ENCODE measurements at places on chromosomes 7 and 10.

- no peak for DNase-seq
These were observed 33.5 kb downstream of the HTRA1 start for GRCh38 chr10:122494833-122495232.

DNA sequence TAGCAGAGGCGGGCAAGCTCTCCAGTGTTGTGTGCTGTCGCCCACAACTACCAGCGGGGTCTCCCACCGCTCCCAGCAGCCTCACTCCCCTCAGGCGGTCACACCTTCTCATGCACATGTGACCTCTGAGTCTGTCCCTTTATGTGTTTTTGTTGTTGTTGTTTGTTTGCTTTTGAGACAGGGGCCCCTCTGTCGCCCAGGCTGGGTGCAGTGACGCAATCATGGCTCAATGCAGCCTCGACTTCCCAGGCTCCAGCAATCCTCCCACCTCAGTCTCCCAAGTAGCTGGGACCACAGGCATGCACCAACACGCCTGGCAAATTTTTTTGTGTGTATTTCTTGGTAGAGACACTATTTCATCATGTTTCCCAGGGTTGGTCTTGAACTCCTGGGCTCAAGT is 1.5 kb downstream of the CPSF4 start:
- no peak for DNase-seq

GRCh38 chr10:129800796-129801340 is 163.2 kb downstream of the EBF3 start:
- DNase-seq: no peak

DNA sequence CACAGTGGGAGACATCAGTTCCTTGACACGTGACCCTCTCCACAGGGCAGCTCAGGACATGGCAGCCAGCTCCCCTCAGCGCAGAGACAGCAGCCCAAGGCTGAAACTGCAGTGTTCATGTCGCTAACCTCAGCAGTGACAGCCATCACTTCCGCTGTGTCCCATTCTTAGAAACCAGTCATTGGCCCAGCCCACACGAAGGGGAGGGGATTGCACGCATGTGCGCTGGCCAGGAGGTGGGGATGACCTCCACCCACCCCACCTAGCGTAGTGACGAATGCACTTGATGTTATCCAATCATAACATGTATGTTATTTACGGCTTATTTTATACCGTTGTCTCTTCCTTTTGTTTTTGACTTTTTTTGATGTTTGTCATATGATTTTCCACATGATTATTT is 36.9 kb upstream of the EGFR start:
- DNase-seq: no peak

GRCh38 chr7:101373812-101374614 is 11.3 kb downstream of the COL26A1 start:
- DNase-seq: peak; percentile 58

- DNase-seq: peak; percentile 47
These were observed 331.9 kb upstream of the LRRN3 start for GRCh38 chr7:110759069-110759468.

GRCh38 chr10:13949844-13950542 is 363.2 kb downstream of the PRPF18 start:
- DNase-seq: no peak

- DNase-seq: no peak
These were observed 106.8 kb upstream of the FGL2 start for GRCh38 chr7:77306231-77307067.

DNA sequence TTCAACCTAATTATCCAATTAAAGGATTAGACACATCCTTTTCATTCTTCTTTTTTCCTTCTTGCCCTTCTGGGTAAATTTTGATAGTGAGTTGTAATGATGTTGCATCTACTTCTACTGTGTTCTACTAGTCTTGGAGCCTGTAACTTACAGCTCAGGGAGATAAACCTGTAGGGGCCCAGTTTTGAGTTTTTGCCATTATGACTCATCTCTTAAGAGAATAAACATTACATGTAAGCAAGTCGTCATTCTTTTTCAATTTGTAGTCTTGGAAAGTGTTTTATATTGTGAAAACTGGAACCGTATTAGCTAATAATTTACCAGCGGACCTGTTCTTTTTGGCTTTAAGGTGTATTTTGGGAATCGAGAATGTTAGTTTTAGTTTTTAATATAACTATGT is 89.7 kb upstream of the RPA3 start:
- no peak for DNase-seq

DNA sequence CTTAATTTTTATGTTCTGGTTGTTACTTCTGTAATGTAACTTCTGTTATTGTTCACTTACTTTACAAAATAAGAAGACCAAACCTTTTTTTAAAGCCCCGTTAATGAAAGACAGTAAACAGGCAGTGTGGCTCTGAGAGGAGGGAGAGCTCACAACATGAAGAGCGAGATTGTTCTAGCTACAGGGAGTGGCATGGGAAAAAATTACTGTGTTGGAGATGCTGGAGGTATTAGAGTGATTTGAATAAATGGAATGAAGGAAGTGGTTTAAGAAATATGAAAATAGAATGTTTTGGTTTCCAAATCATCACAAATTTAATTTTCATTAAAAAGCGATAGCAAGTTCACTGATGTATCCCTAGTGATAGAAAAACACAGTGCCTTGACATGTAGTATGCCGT is 31.8 kb downstream of the REEP3 start:
- no peak for DNase-seq

DNA sequence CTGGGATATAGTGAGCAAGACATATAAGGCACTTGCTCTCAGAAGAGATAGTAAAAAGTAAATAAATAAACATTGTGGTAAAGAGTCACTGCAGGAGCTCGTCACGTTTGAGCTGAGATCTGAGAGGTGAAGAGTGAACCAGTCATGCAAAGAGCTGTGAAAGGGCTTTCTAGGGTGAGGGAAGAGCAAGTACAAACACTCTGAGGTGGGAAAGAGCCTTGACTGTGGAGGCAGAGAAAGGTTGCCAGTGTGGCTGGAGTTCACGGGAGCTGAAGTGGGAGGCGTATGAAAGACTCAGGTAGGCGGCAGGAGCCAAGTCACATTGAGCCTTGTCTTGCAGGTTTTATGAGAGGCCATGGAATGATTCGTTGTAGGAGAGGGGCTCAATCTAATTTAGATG is 141.0 kb downstream of the C1GALT1 start:
- DNase-seq: peak; percentile 59

DNA sequence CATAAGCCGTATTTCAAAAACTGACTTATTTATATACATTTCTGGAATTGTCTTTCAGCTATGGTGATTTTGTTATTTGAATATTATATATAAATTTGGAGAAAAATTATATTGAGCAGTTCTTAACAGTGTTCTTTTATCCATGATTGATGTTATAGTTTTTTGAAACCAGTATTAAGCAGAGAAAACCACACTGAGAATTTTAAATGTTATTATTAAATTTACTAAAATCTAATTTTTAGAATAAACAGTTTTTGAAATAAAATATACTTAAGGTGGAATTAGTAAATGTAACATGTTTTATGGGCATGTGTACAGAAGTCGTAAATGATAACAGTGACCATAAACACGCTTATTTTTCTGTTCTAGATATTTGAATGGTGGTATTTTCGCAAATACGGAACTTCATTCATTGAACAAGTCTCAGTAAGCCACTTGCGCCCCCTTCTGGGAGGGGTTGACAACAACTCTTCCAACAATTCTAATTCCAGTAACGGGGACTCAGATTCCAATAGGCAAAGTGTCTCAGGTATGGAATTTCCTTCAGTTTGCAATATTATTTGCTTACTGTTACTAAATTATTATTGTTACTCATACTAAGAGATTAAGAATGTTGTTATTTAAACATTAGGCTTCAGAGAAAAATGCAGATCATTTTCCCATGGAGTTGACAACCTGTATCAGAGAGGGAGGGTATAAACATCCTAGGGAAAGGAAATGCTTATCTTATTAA is 166.1 kb downstream of the ST7 start:
- DNase-seq: no peak

DNA sequence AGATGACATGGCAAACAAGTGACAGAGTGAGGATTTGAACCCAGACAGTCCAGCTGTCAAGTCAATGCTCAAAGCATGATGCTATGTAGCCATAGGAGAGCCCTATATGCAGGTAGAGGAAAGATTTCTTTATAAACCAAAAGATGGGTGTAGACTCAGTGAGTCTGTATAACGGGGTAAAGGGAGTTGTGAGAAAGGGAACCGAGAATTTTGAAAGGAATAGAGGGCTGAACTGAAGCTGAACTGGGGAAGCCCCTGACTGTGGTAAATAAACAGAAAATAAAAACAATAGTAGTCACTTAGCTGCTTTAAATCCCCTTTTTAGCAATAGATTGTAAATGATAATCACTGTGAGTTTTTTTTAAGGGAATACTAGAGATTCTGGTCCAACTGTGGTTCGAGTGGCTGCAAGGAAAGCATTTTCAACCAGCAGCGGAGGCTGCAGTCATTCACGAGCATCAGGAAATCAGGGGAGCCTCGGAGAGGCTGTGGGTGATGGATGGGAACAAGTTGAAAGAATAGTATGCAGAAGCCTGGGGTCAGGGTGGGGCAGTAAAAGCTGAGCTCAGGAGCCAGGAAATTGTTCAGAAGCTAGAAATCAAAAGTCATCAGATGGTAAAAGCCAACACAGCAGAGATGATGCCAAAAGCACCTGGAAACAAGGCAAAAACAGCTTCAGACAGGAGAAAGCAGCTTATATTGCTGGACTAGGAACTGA is 393.5 kb downstream of the GFRA1 start:
- DNase-seq: no peak

GRCh38 chr7:107690611-107691010 is 30.0 kb downstream of the SLC26A4 start:
- DNase-seq: no peak

DNA sequence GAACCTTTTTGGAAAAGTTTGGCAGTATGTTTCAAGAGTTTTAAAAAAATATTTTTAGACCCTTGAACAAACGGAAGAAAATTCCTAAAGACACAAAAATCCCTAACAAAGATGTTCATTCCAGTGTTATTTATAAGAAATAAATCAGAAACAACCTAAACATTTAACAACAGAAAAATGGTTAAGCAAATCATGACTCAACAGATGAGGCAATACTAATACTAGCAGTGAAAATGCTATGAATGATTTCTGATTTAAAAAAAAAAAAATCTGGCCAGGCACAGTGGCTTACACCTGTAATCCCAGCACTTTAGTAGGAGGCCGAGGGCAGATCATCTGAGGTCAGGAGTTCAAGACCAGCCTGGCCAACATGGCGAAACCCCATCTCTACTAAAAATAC is 61.0 kb downstream of the ARHGAP12 start:
- no peak for DNase-seq

DNA sequence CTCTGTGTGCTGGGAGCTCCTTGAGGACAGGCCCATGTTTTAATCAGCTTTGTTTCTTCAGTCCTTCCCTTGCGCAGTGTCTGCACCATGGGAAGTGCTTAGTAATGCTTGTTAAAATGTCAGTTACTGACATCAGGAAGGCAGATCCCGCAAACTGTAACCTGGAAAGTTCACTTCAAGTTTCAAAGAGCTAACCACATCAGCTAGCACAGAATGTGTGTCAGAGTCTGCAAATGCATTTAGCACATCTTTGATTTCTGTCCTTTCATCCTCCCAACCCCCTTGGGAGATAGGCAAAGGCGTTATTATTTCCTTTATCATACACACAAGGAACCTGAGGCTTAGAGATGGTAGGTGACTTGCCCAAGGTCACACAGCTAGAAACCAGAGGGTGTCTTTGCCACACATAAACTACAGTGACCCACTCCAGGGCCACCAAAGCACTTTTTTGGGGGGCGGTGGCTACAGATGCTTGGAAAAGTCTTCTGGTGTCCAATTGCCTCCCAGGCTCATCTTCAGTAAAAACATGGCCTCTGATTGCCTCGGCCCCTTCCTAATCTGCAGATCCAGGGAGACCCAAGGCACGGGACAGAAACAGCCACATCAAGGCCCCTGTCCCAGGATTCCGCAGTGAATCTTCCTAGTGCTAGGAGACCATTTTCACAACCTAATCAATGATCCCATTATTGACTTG is 116.2 kb upstream of the GPR26 start:
- no peak for DNase-seq

DNA sequence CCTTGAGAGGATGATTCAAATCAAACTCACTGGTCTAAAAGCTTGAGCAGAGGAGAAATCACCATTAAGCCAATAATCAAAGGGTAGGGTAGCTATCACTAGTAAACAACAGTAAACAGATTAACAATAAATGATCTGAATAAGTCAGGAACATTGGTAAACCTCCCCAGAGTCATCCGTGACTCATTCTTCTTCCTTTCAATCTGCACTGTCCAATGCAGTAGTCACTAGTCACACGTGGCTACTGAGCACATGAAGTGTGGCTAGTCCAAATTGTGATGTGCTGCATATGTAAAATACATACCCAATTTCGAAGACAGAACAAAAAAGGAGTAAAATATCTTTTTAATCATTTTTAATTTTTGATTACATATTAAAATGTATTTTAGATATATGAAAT is 64.0 kb downstream of the ERCC6 start:
- DNase-seq: no peak

DNA sequence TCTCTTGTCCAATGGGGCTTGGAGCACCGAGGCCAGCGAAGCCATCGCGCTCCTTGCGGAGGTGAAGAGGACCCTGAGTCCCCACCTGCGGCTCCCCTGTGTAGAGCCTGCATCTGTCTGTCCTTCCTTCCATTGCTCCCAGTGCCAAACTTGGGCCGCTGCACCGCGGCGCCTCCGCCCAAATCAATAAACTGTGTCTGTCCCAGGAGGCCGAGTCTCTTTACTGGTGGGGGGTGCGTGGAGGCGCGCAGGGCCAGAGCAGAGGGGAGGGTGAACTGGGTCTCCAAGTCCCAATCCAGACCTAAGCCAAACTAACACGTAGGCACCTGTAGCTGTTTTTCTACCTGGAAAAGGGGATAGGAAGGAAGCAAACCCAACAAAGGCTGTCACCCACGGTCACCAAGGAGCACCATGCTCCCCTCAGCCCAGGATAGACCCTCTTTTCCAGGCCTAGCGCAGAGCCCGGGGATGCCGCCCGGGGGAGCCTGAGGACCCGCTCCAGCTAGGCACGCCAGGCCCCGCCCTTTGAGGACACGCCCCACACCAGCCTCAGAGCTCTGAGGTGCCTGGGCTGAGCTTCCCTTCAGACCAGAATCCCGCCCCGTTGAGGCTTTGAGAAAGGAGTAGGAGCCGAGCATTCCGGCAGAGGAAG is 1.2 kb upstream of the CHAT start:
- peak; percentile 26 for DNase-seq

- DNase-seq: no peak
These were observed 22.7 kb upstream of the WASHC2A start for GRCh38 chr10:50044941-50045664.

DNA sequence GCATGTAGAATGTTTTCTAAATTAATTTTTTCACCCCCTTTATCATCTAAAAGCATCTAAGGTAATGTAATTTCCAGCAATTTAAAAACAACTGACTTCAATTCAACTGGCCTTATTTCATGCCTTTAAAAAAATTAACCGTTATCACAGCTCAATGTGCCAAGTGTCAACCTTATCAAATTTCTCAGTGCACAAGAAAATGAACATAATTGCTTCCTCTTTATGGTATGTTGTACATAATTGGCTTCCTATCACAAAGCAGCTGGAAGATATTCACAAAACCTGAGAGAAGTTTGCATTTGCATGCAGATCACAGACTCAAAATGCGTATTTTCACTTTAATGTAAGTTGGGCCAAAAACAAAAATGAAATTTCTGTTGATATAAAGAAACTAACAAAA is 966.4 kb downstream of the GRM8 start:
- no peak for DNase-seq

- DNase-seq: no peak
These were observed 280.5 kb downstream of the KIF20B start for GRCh38 chr10:89981891-89982290.

Data from T47D (cell line).